Thyroid gland (tissue), 4 donors: ENCODE measurements at places on chromosomes 11 and 22. TPM values are rescaled to one million over a fixed set of nuclear protein-coding genes. Genes with fewer than 3 reads are reported as not detected.
A peak's percentile ranks its signal among the peaks of the same experiment; 100 is the strongest.

- no peaks in the 10 kb centered on the region for H3K27me3 ChIP-seq
- peak overlapping the region; percentile 36 for H3K27ac ChIP-seq
- peaks cover 3% of the 10 kb centered on the region for H3K36me3 ChIP-seq
- DNase-seq: peak; percentile 26
- H3K4me3 ChIP-seq: peak overlapping the region; percentile 62
Measured at GRCh38 chr11:65576232-65576866, 496 bp downstream of the EHBP1L1 start.

- no peaks in the 10 kb centered on the region for H3K36me3 ChIP-seq
- no peaks in the 10 kb centered on the region for H3K4me1 ChIP-seq
- H3K27me3 ChIP-seq: no peaks in the 10 kb centered on the region
Measured at GRCh38 chr11:77090373-77091111, 12.1 kb upstream of the OMP start.

DNA sequence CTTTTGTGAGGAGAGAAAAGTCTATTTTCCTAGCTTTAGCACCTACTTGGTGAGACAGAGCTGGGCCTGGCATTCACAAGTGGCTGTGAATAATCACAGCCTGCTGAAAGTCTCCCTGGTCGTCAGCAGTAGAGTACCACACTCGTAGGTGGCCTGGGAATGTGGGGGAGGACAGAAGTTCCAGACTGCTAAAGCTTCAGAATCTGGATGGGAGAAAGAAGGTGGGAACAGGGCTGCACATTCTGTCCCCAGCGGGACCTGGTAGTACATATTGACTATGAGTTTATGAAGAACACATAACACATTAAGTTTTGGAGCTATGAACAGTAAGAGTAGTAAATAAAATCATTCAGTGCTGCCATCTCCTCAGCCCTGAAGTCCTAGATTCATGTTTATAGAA lies 19.0 kb upstream of the LIMK2 start:
- no peak overlapping the region for H3K4me3 ChIP-seq
- H3K27me3 ChIP-seq: no peaks in the 10 kb centered on the region
- peaks cover 15% of the 10 kb centered on the region for H3K4me1 ChIP-seq
- DNase-seq: peak; percentile 78
- peaks cover 7% of the 10 kb centered on the region for H3K36me3 ChIP-seq

GRCh38 chr22:37749226-37749625 lies 52.4 kb downstream of the TRIOBP start:
- H3K27me3 ChIP-seq: no peaks in the 10 kb centered on the region
- DNase-seq: peak; percentile 85
- H3K4me3 ChIP-seq: no peak overlapping the region

DNA sequence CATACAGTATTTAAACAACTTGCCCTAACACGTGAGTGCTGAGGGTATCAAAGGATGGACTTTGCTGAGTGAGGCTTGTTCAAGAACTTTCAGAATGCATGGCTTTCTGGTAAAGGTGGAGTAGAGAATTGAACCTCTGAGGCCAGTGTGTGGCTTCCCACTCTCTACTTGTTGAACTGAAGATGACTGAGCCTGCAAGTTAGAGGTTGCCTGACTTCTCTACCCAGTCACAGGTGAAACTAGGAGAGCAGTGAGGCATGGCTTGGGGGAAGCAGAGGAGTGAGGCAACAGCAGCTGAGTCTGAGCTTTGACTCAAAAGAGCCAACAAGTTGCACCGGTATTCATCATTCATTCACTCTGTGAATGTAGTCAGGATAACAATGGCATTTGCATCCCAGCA lies 256.4 kb upstream of the SESN3 start:
- no peaks in the 10 kb centered on the region for H3K36me3 ChIP-seq
- no peaks in the 10 kb centered on the region for H3K27me3 ChIP-seq
- peak; percentile 7 for DNase-seq
- no peaks in the 10 kb centered on the region for H3K4me1 ChIP-seq
- no peak overlapping the region for H3K4me3 ChIP-seq
- no peak overlapping the region for H3K27ac ChIP-seq

- no peaks in the 10 kb centered on the region for H3K27me3 ChIP-seq
- DNase-seq: no peak
- no peaks in the 10 kb centered on the region for H3K36me3 ChIP-seq
- no peak overlapping the region for H3K27ac ChIP-seq
- no peak overlapping the region for H3K4me3 ChIP-seq
- no peaks in the 10 kb centered on the region for H3K4me1 ChIP-seq
Measured at GRCh38 chr11:6303661-6304060, 16.6 kb downstream of the CAVIN3 start.

DNA sequence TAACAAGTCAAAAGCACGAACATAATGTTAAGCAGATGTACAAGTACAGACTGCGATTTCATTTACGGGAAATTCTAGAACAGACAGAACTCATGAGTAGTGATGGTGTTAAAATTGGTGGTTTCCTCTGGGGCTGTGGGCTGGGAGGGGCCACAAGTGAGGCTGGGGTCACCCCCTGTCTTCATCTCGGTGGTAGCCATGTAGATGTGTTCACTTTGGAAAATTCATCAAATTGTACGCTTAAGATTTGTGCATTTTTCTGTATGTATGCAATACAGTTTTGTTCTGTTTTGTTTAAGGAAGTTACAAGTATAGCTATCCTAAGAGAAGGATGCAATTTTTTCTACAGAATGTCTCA lies 504 bp upstream of the ASCC2 start:
- H3K4me3 ChIP-seq: no peak overlapping the region
- DNase-seq: no peak
- H3K36me3 ChIP-seq: no peaks in the 10 kb centered on the region
- H3K27me3 ChIP-seq: no peaks in the 10 kb centered on the region
- H3K27ac ChIP-seq: peak overlapping the region; percentile 77
- H3K4me1 ChIP-seq: peaks cover 7% of the 10 kb centered on the region

DNA sequence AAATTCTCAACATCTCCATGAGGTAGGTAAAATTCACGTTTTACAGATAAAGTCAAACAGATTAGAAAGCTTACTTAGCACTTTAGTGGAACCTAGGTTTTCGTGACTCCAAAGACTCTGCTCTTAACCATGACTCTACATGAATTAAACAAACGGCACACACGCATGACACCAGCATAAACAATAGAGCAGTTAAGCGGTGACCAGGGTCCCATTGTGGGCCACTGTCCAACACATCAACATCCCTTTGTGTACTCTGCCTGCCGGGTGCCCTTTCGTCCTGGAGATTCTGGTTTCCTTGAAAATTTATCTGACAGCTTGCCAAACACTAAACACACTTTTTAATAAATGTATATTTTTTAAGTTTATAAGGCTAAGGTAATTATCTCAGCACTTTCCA lies 941.7 kb downstream of the OPCML start:
- peaks cover 8% of the 10 kb centered on the region for H3K4me1 ChIP-seq
- H3K27ac ChIP-seq: no peak overlapping the region
- no peaks in the 10 kb centered on the region for H3K27me3 ChIP-seq
- H3K36me3 ChIP-seq: no peaks in the 10 kb centered on the region
- H3K4me3 ChIP-seq: no peak overlapping the region

DNA sequence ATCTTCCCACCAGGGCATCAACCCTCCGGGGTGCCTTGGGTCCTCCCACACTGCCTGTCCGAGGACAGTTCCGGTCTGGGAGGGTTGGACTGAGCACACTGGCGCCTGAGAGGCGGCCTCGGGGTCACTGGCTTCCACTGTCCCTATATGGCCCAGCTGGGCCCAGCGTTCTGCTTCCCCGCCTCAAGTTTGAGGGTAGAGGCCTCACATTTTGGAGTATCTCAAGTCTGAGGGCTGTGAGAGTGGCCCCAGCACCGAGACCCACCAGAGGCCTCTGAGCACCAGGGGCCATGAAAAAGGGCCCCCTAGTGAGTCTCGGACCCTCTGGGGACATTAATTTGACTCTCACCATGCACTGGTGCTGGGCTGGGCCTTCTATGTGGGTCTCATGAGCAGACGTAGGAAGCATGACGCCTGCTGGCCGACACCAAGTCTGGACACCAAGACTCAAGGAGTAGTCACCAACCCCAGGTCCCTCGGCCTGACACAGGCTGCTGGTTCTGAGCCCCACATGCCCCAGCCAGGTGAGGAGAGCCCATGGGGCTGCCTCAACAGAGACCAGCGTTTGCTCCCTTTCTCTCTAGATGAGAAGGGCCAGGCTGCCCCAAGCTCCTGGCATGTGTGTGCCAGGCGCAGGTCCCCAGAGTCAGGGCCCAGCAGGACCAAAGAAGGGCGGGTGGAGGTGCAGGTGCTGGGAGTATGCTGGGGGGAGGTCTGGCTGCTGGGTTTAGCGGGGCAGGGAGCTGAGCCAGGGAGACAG lies 27.5 kb downstream of the ARVCF start:
- H3K27me3 ChIP-seq: no peaks in the 10 kb centered on the region
- H3K27ac ChIP-seq: peak overlapping the region; percentile 52
- DNase-seq: no peak

DNA sequence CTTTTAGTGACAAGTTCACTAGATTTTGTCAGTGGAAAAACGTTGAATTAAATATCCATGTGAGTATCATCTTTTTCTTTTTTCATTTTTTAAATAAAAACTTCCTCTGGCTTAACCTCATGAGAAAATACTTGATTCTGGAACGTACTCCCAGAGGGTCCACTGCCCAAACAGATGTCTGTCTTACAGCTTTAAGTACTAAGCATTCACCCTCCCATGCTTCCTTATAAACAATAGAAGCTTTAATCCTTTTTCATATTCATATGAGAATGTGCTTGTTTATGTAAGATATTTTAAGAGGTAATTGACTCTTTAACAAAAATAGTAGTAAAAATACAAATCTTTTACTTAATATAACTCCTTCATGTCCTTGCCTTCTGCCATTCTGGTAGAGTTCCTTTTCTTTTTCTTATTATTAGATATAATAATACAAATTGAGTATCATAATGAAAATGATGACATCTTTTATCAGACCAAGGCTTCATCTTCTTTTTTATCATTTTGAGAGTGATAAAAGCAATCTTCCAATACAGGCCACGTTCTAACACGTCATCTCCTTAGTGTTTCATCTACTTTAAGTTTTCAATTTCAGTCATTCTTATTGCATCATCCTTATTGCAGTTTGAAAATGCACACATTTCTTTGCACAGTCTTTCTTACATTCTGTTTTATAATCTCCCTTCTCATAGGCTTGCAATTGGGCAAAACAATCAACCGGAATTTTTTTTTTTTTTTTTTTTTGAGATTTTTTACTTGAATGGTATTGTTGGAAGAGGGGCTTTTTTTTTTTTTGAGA lies 69.5 kb upstream of the MYO18B start:
- DNase-seq: no peak
- no peaks in the 10 kb centered on the region for H3K27me3 ChIP-seq
- no peaks in the 10 kb centered on the region for H3K36me3 ChIP-seq
- no peak overlapping the region for H3K4me3 ChIP-seq
- no peaks in the 10 kb centered on the region for H3K4me1 ChIP-seq
- no peak overlapping the region for H3K27ac ChIP-seq

DNA sequence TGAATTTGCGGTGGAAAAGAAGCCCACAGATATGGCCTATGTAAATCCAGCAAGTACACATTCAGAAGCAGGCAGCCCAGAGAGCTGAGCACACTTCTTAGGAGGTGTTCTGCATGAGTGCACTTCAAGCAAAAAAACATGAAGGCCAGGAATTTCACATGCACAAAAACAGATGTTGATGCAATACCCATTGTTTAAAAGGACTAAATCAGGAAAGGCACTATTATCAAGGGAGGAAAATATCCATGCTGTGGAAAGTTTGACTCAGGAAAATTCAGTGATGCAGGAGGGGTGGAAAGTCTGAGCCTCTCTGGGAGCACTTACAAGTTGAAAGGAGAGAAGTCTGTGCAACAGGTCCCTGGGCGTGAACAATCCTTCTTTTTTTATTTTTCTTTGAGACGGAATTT lies 15.8 kb upstream of the CARS1 start:
- DNase-seq: peak; percentile 44
- H3K27ac ChIP-seq: peak overlapping the region; percentile 76
- peaks cover 9% of the 10 kb centered on the region for H3K4me1 ChIP-seq
- no peak overlapping the region for H3K4me3 ChIP-seq
- H3K27me3 ChIP-seq: no peaks in the 10 kb centered on the region
- no peaks in the 10 kb centered on the region for H3K36me3 ChIP-seq

DNA sequence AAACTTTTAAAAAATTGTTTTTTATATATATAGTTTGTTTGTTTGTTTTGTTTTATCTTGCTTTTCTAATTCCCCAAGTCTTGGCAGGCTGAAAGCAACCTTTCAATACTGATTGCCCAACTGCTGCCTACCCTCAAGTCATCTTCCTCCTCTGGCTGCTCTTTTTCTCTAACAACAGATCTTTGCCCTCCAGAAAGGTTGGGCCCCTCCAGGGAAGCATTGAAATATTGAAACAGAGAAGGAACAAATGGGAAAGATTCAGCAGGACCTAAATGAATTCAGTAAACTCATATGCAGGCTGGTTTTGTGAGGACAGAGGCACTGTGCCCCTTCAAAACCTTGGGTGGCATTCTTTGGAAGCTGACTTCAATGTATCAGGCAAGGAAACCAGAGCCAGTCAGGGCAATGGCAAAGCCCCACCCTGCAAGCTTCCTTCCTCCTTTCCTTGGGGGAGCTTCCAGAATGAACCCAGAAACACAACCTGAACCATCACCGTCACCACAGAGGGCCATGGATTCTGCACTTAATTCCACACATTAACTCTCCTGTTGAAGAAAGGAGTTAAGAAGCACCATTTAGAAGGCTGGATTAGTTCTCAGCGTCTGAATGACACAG lies 815 bp upstream of the MS4A6A start:
- H3K36me3 ChIP-seq: no peaks in the 10 kb centered on the region
- H3K4me1 ChIP-seq: no peaks in the 10 kb centered on the region
- H3K27me3 ChIP-seq: no peaks in the 10 kb centered on the region
- no peak overlapping the region for H3K4me3 ChIP-seq
- no peak overlapping the region for H3K27ac ChIP-seq

- no peak overlapping the region for H3K4me3 ChIP-seq
- DNase-seq: no peak
- no peak overlapping the region for H3K27ac ChIP-seq
Measured at GRCh38 chr11:111549196-111549868, 8.8 kb downstream of the LAYN start.

The RNF169 gene
- 24.1 TPM for total RNA-seq

The EHF gene
- 11.3 TPM for total RNA-seq

The ADAMTS15 gene
- 26.2 TPM for total RNA-seq

The PGGHG gene
- total RNA-seq: 35.6 TPM

The MADD gene
- total RNA-seq: 39.0 TPM

The TMEM191C gene
- total RNA-seq: 0.20 TPM

The SNX32 gene
- 0.45 TPM for total RNA-seq
